ENCODE measurements at places on chromosomes 5 and 9.

DNA sequence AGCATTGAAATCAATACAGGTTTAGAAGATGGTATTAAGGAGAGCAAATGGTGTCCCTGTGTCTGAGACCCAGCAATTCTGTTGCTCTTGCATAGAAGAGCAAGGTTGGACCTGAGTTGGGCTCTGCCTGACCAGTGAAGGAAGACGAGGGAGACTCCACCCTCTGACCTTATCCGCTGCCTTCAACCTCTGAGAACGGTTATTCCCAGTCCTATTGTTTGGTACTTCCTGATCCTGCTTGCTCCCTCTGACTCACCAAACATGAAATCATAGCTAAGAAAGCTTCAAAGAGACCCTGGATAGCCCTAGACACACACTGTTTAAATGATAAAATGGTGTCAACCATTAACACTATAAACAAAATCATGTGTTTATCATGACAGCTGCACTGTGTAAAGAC is 218.5 kb downstream of the PLK2 start:
- no peak for DNase-seq

DNA sequence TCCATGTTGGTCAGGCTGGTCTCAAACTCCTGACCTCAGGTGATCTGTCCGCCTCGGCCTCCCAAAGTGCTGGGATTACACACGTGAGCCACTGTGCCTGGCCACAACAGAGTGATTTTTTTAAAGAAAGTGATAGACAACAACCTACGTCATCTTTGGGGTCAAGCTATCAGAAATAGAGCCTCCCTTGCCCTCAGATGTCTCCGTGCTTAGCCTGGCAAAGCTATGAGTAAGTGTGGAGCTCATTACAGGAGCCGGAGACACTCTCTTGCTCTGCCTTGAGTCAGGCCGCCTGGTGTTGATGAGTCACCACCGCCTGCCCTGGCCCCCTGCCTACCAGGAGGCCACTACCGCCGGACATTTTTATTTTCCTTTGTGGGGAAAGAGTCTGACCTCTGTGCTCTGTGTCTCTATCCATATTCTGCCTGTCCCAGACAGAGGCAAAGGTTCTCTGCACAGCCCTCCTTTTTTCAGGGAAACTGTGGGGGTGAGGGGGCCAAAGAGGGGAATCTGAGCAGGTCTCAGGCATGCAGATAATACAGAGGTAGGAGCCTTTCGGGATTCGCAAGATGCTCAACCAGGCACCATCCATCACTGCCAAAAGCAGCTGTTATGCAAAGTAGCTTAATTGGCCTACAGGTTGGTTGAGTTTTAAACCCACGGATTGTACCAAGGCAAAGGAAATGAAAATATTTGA is 123.7 kb upstream of the CPEB4 start:
- DNase-seq, result no peak

DNA sequence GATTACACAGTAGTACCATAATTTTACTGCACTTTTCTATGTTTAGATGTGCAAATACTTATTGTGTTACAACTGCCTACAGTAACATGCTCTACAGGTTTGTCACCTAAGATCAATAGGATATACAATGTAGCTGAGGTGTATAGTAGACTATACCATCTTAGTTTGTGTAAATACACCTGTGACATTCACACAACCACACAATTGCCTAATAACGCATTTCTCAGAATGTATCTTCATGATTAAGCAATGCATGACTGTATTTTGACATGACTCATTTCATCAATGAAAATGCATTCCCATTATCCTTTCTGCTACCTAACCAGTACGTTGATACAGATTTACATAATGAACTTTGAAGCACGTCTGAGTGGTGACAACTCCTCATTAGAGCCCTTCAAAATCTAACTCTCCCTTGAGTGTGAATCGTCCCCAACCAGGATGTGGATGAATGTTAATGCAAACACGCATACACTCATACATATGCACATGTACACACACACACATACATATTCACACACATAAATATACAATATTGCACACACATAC is 28.4 kb downstream of the GZMK start:
- no peak for DNase-seq

- DNase-seq, result no peak
Measured at GRCh38 chr9:5773324-5773999, 59.5 kb downstream of the ERMP1 start.

DNA sequence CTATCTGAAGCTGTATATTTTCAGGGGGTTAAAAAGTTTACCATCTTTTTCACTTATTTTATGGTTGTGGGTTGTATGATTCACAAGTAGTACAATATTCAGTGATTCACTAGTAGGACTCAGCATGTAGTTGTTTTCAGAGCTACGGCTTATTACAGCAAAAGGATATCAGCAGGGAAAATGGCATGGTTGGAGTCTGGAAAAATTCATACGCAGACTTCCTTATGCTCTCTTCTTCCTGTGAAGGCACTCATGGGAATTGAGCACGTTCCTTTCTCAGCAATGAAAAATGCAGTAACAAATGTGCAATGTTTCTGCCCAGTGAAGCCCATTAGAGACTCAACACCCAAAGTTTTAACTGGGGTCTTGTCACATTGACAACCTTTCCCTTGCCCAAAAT is 250.5 kb downstream of the KCNN2 start:
- DNase-seq, result no peak

GRCh38 chr9:128633601-128634000 is 23.0 kb downstream of the DYNC2I2 start:
- DNase-seq, result no peak

DNA sequence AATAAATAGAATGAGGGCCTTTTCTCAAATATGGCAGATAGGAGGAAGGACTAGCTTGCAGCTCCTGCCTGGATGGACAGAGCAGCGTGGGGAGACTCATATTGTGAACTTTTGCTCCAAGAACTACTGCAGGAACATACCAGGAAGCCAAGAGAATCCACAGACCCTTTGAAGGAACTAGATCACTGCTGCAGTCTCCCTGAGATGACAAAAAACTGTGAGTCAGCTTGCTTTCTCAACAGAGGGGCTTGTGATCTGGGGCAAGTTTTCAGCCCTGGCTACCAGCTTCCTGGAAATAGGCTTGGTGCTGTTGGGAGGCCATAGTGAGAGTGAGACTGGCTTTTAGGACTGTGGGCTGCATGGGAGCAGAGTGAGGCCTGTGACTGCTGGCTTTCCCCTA is 170.6 kb upstream of the TRIM32 start:
- no peak for DNase-seq

GRCh38 chr5:14702238-14702839 is 37.8 kb downstream of the OTULIN start:
- DNase-seq, result no peak

DNA sequence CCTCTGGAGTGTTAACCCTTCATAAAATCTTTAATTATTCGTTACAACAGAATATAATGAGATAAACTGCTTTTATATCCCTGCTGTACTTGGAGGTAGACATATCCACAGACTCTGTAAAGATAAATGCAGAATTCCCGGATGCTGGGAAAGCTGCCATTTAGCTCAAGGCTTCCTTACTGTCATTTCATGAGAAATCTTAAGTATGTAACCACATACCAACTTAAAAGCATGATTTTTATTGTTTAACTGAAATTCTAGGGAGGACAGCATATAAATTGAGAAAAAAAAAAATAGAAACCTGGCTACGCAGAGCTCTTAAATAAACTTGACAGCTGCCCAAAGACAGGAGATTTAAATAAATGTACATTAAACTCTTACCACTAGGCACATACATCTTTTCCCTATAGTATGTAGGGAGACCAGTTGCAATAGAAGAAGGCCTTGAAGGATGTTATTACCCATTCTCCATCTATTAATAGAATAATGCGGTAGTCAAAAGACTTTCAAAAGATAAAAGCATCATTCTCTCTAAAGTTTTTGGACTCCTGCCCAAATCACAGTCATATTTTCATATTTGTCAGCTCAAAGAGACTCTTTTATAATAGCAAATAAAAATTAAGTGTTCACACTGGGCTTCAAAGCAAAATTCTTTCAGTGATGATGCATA is 373.8 kb downstream of the NDUFS4 start:
- DNase-seq, result no peak

DNA sequence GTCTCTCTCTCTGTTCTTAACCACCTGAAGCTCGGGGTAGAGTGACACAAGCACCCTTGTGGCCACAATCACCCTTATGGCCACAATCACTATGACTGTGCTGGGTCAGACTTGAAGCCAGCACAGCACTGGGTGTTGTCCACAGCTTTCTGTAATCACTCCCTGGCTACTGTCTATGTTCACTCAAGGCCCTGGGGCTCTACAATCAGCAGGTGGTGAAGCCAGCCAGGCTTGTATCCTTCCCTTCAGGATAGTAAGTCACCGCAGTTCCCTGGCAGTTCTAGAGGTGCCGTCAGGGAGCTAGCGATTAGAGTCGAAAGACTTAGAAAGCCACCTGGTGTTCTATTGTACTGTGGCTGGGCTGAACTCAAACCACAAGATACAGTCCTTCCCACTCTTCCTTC is 44.2 kb downstream of the GDA start:
- no peak for DNase-seq

DNA sequence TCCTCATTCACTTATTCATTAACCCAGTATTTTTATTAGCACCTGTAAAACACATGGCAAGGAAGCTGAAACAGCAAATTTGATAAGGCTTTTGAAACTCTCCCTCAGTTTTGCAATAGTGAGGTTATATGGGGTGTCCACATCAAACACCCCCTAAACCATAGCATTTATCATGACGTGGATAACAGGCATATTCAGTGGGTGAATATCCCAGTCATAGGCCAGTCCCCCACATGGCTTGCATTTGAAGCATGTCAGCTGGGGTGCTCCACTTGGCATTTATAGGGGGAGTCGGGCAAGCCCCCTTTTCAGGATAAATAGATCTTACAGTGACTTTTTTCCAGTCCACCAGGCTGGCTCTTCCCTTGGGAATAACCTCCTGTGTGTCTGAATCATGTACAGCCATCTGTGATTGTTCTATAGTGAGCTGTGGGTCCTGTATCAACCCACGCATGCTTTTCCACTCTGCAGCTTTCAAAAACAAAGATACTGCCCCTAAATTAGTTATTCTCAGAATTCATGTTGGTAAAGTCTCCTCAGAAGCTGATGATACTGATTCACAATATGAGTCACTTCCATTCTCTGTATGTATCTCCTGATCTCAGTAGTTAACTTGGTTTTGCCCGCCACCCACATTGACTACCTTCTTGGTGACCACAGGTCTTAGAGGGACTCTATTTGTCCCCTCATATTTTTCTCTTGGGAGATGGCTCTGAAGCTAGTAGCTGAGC is 84.4 kb upstream of the SPIN1 start:
- DNase-seq, result peak; percentile 2

DNA sequence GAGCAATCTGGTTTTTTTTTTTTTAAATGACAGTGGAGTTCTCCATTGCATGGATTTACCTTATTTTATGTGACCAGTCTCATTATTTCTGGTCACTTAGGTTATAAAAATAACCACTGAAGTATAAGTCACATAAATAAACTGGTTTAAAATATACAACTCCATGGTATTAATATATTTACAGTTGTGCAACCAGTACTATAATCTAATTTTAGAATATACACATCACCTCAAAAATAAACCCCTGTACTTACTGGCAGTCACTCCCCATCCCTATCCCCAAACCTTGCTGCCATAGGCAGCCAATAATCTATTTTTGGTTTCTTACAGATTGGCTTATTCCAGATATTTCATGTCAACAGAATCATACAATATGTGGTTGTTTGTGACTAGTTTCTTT is 57.8 kb downstream of the FYB1 start:
- no peak for DNase-seq

DNA sequence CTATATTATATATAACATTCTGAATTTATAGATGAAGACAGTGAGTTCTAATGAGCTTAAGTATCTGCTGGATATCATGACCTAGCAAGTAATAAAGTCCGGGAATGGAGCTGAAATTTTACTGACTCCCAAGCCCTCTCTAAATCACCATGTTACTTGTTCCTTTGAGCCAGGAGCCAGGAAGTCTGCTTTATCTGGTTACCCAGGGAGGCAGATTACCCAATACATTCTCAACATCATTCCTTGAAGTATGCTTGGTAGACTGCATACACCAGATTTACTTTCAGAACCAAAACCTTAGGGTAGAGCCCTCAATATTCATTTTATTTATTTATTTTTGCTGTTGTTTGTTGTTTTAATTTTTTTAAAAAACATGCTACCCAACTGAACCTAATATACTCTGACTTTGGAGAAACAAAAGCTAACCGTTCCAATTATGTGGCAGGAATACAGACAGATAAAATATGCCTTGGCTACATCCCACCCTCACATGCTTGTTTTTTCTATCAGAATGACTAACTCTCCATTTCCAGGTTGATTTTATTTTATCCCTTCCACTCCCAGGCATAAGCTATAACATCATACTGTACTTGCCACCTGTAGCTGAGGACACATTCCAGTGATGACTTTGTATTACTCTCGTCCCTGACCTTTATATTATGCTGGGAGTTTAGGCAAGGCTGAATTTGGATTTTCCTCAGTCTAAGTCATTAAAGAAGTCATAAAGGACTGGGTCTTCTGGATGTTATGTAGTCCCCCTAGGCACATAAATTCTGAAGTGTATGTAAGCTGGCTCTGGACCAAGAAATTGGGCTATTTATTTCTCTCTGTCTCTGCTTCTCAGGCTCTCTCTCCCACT is 82.0 kb downstream of the YIPF5 start:
- DNase-seq, result no peak

- no peak for DNase-seq
Measured at GRCh38 chr5:14414656-14415023, 167.0 kb upstream of the OTULINL start.

GRCh38 chr5:132767150-132767549 is 9.9 kb downstream of the SEPTIN8 start:
- DNase-seq, result no peak

- no peak for DNase-seq
Measured at GRCh38 chr5:122156724-122157325, 27.5 kb downstream of the ZNF474 start.

DNA sequence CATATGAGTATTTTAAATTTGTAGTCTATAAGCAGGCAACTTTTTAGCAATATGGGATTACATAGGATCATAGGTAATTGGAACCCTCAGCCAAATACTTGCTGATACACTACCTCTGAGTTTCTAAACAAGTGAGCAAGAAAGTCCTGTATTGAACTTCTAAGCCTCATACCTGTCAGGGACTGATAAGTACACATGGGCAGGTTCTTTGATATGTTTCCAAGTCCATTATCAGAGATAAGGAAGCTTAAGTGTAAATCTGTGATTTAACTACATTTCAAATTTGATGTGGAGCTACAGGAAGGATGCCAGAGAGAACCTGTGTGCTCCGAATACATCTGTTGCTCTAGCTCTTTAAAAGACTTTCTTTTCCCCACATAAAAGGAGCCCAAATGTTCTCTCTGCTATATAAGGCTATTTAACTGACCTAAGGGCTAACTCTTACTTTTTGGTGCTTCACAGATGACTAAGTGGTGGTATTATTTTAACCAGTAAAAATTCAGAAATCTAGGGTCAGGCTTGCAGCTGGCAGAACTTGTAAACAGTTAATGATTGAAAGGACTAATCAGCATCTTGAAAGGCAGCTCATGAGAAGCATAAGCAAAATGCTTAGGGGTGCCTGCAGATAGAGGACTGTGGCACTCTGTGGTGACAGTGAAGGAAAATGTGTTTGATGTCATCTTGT is 228.6 kb downstream of the NR3C1 start:
- no peak for DNase-seq
